Ovary (tissue), 10 donors: ENCODE measurements at places on chromosomes 2 and 18. TPM values are rescaled to one million over a fixed set of nuclear protein-coding genes. Genes with fewer than 3 reads are reported as not detected.

Gene TRPM8
- not detected for polyA plus RNA-seq

Gene LRATD1
- polyA plus RNA-seq = 9.6 TPM

Gene EVX2
- not detected for polyA plus RNA-seq

Gene AFF3
- 5.9 TPM for polyA plus RNA-seq

Gene CRYGC
- polyA plus RNA-seq = not detected

Gene SCN1A
- polyA plus RNA-seq = not detected

Gene SLC5A7
- polyA plus RNA-seq = 0.02 TPM

Gene PRKAG3
- polyA plus RNA-seq = not detected

Gene CLHC1
- 7.8 TPM for polyA plus RNA-seq

Gene CCDC142
- 3.7 TPM for polyA plus RNA-seq

Gene HOXD13
- not detected for polyA plus RNA-seq

Gene ANKRD30B
- polyA plus RNA-seq = not detected

Gene DCAF17
- polyA plus RNA-seq = 13.8 TPM

Gene PROKR1
- polyA plus RNA-seq = 0.02 TPM

Gene GPN1
- polyA plus RNA-seq = 20.4 TPM

Gene TOGARAM2
- 0.58 TPM for polyA plus RNA-seq

Gene XIRP2
- 0.47 TPM for polyA plus RNA-seq

Gene LGALSL
- polyA plus RNA-seq = 17.0 TPM

Gene HOXD9
- polyA plus RNA-seq = 13.0 TPM

Gene ATP5F1A
- 409 TPM for polyA plus RNA-seq

Gene PLEK
- polyA plus RNA-seq = 2.5 TPM

Gene GAL3ST2
- not detected for polyA plus RNA-seq
